ENCODE measurements at places on chromosomes 4 and X.

DNA sequence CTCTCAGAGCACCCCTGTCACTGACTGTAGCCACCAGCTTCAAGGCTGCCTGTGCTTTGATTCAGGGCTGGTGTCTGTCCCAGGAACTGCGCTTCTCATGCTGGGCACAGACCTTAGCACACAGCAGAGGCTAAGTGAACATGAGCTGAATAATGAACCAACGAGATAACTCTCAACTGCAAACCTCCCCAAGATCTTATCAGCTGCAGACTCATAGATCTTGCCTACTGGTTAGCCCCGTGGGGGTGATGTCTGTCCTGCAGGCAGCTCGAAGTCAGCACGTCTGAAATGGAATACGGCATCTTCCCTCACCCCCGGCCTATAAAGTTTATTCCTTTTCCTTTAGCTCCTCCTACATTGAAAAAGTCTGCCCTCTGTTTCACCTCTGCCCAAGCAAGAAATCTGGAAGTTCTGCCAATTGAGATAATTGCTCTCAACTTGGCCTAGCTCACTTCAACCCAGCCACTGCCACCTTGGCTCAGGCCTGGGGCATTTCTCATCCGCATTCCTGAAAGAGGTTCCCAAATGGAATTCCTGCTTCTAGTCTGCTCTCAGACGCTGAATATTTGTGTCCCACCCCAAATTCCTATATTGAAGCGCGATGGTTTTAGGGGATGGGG lies 73.7 kb downstream of the GATB start:
- DNase-seq = no peak

DNA sequence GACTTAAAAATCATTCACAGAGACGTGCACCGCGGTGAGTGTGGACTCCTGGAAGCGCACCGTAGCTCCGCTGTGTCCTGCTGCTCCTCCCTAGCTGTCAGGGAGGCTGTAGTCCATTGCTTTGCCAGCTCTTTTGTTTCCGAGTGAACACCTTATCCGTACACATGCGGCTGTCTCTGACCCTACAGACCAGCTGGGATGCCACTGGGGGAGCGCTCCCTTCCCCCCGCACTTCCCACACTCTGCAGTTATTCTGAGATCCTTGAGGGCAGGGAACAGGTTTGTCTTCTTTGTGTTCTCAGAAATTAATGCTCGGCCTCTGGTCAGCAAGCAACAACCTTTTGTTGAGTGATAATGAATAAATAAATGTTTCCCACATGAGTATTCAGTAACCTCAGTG lies 33.7 kb upstream of the MSANTD1 start:
- DNase-seq = no peak

- no peak for DNase-seq
Observed at GRCh38 chrX:118348186-118348810, 2.4 kb downstream of the WDR44 start.

DNA sequence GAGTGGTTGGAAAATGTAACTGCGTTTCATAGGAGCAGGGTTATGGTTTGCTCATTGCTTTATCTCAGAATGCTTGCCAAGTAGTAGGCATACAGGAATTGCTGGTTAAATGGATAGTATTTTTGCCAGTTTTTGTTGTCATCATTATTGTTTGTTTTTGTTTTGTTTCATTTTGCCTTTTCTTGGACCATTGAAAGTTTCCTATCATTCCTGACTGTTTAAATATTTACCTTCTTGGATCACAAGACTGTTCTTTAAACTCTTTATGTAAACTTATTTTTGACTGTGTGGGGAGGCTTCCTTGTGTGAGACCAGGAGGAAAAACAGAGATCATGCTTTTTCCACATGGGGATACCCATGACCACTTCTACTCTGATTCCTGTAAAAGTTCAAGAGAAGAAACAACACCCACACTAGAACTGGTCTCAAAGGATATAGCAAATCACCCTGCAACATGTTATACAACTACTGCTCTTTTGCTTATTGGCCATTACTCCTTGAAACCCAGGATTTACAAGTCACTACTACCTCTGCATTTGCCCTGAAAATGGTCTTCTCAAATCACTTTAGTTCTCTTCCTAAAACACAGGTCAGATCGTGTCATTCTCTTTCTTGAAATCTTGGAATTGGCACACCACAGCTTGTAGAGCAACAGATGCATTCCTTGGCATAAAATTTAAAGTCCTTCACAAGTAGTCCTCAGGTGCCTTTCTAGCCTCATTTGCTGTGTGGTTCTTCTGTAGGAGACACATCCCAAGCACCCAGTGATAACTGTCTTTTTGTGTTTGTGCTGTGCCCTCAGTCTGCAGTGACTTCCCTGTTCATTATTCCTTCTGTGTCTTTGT lies 51.3 kb downstream of the FNIP2 start:
- no peak for DNase-seq

DNA sequence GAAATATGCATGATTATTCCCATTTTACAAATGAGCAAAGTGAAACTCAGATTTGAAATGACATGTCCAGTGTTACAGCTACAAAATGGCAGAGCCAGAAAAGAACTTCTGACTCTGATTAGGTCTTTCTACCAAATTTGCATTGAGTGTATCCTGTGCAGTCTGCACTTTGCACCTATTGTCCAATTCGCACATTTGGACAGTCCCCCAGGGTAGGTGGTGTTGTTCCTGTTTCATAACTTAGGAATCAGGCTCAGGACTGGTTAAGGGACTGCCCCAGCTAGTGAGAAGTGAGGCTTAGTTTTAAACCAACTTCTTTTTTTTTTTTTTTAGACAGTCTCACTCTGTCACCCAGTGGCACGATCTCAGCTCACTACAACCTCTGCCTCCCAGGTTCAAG lies 137.9 kb upstream of the NALF2 start:
- DNase-seq = no peak

- no peak for DNase-seq
Observed at GRCh38 chrX:39576041-39576872, 521.5 kb downstream of the BCOR start.

DNA sequence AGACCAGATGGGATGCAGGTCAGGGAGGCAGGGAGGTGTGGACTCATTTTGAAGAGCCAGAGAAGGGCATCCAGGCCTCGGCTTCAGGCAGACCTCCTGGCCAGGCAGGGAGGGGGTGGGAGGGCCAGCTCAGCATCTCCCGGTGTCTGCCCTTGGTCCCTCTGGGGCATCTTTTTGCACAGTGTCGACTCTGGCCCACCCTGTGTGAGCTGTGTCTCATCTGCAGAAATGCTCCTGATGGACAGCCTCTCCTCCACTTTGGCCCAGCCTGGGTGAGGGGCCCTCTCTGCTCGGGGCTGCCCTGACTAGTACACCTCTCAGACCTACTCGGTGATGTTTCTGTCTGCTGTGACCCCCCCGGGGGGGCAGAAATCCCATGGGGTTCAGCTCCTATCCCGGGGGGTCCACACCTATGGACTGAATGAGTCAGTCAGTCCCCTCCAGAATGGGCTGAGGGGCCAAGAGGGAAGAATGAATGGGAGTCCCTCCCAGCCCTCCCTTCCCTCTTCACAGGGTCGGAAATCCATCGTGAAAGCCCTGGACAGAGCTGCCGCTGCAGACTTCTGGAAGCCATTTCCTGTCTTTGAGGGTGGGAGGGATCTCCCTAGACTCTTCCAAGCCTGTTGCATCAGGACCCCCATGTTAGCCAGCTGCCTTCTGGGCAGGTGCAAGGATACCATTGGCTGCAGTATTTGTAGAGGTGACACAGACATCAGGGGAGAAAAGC lies 196.7 kb upstream of the PSAPL1 start:
- no peak for DNase-seq

DNA sequence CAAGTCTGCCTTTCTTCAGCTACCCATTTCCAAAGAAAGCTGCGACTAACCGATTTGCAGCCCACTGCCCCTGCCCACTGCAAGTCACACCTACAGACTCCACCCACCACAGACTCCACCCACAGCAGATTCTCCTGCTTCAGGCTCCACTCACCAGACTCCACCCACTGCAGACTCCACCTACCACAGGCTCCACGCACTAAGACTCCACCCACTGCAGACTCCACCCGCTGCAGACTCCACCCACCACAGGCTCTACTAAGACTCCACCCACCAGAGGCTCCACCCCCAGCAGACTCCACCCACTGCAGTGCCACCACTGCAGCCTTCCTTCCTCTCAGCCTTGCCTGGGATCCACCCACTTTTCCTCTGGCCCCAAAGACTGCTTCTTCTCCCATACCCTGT lies 41.3 kb downstream of the ABLIM2 start:
- no peak for DNase-seq

DNA sequence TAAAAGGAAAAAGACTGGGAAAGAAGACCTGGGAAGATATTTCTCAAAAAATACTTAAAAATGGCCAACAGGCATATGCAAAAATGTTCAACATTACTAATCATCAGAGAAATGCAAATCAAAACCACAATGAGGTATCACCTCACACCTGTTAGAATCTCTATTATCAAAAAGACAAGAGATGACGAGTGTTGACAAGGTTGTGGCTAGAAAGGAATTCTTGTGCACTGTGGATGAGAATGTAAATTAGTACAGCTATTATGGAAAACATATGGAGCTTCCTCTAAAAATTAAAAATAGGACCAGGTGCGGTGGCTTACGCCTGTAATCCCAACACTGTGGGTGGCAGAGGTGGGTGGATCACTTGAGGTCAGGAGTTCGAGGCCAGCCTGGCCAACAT lies 50.0 kb downstream of the C4orf46 start:
- DNase-seq = no peak

DNA sequence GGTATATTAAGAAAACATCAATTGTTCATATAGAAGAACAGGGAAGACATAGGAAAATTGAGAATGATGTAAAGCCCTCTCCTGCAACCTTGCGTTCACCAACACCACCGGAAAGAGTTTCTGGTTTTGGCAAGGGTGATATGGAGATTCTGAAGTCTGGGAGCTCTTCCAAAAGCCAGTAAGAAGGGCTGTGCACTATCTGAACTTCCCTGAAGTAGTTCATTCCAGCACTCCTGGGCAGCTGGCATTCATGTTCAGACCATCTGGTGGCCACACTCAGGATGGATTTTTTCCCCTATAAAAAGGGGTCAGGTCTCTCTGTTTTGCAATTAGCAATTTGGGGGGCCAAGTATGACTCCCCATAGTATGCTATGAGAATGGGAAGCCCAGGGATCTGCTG lies 15.4 kb upstream of the TLR2 start:
- no peak for DNase-seq

DNA sequence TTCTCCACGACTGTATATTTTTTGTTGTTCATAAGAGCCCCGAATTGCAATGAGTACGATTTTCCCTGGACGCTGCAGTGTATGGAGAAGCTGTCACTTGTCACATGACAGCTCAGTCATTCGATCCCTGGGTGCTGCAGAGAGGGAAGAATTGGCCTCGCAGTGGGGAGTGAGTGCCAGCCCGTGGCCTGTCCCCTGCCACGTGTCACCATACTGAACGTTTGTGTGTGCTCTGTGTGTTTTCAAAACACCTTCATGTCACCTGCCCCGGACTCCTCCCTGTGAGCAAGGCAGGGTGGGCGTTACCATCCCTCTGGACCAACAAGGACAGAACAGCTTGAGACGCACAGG lies 77.9 kb downstream of the TBL1X start:
- DNase-seq = no peak

GRCh38 chr4:11402192-11402591 lies 26.5 kb downstream of the HS3ST1 start:
- DNase-seq = no peak

- no peak for DNase-seq
Observed at GRCh38 chrX:41236629-41237028, 97.3 kb upstream of the DDX3X start.

Data from central memory CD8-positive, alpha-beta T cell (primary cell).